ENCODE measurements at places on chromosomes 4 and X.

GRCh38 chr4:117983541-117984365 lies 50.5 kb upstream of the NDST3 start:
- H3K27ac ChIP-seq: no peak overlapping the region
- H3K4me1 ChIP-seq: no peaks in the 10 kb centered on the region
- no peaks in the 10 kb centered on the region for H3K36me3 ChIP-seq
- H3K4me3 ChIP-seq: no peak overlapping the region
- DNase-seq: no peak

DNA sequence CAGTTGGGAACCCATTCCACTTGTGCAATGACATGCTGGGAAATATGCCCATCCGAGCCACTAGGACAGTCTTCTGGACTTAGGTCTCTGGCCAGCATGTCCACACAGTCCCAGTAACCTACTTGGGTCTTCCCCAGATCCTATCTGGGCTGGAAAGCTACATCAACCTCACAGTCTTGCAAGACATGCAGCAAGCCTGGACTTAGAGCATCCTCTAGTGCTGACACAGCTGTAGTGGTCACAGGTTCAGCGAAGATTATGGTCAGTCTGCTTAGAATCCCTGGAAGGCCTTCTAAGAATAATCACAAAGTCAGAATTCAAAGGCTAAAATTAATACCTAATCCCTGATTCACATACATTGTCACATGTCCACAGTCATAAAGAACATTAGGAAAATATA lies 842.7 kb downstream of the STPG2 start:
- H3K4me3 ChIP-seq: no peak overlapping the region
- no peaks in the 10 kb centered on the region for H3K4me1 ChIP-seq
- DNase-seq: no peak
- no peak overlapping the region for H3K27ac ChIP-seq
- no peaks in the 10 kb centered on the region for H3K27me3 ChIP-seq

- no peak overlapping the region for H3K4me3 ChIP-seq
- H3K27me3 ChIP-seq: no peaks in the 10 kb centered on the region
- DNase-seq: no peak
- H3K27ac ChIP-seq: no peak overlapping the region
- no peaks in the 10 kb centered on the region for H3K36me3 ChIP-seq
- H3K4me1 ChIP-seq: no peaks in the 10 kb centered on the region
Measured at GRCh38 chr4:85681221-85681657, 206.3 kb downstream of the ARHGAP24 start.

- no peaks in the 10 kb centered on the region for H3K36me3 ChIP-seq
- no peak for DNase-seq
- no peak overlapping the region for H3K4me3 ChIP-seq
- no peaks in the 10 kb centered on the region for H3K27me3 ChIP-seq
Measured at GRCh38 chr4:17707671-17708070, 73.8 kb downstream of the FAM184B start.

GRCh38 chrX:68889249-68889648 lies 60.4 kb downstream of the EFNB1 start:
- H3K4me3 ChIP-seq: no peak overlapping the region
- H3K36me3 ChIP-seq: no peaks in the 10 kb centered on the region
- peaks cover 44% of the 10 kb centered on the region for H3K27me3 ChIP-seq
- H3K4me1 ChIP-seq: no peaks in the 10 kb centered on the region
- no peak for DNase-seq
- no peak overlapping the region for H3K27ac ChIP-seq

- H3K36me3 ChIP-seq: no peaks in the 10 kb centered on the region
- no peaks in the 10 kb centered on the region for H3K27me3 ChIP-seq
- no peak overlapping the region for H3K27ac ChIP-seq
- H3K4me1 ChIP-seq: peaks cover 6% of the 10 kb centered on the region
Measured at GRCh38 chr4:155708782-155709181, 42.1 kb downstream of the GUCY1A1 start.

- H3K4me3 ChIP-seq: no peak overlapping the region
- H3K27ac ChIP-seq: no peak overlapping the region
- H3K36me3 ChIP-seq: no peaks in the 10 kb centered on the region
- H3K27me3 ChIP-seq: no peaks in the 10 kb centered on the region
Measured at GRCh38 chr4:20194123-20195013, 57.3 kb upstream of the SLIT2 start.
